ENCODE measurements at places on chromosomes 13 and 19.

DNA sequence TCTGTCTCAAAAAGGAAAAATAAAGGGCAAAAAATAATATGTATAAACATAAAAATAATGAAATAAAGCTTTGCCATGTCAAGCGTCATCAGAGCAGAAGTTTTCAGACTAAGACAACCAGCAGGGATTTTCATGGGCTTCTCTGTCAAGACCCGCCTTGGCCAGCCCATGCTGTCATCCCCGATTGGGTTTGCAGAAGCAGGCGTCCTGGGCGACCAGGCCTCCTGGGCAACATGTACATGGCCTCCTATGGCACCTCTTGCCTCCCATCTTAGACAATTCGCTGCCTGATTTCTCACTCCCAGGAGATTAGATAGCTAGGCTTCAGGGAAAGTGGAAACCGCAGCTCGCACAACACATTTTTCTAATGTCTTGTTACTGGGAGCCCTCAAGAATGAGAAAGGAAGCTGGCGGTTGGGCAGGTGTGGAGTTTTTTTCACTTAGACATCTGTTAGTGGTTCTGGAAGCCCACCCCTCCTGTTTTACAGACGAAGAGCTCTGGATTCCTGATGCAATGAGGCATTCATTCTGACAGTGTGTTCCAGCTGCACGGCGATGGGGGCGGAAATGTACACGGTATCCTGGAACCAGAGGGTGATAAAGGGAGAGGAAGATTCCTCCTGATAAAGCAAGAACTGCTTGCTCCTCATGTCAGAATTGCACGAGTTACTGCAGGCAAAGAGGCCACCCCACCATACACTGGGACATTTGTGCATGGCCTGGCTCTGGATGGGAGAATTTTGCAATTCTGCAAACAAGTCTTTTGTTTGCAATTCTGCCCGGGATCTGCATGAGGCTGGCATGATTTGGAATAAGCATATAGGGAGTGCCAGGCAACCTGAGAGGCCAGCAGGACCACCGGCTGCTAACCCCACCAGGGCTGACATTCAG is 47.4 kb upstream of the KATNAL1 start:
- no peak for DNase-seq

- peak; percentile 75 for DNase-seq
Measured at GRCh38 chr13:20160306-20161274, at the start of gene GJA3. TSS of gene GJA3 (minus strand) at chr13:20161052. CDS start at chr13:20143288, 17,764 bp downstream.

DNA sequence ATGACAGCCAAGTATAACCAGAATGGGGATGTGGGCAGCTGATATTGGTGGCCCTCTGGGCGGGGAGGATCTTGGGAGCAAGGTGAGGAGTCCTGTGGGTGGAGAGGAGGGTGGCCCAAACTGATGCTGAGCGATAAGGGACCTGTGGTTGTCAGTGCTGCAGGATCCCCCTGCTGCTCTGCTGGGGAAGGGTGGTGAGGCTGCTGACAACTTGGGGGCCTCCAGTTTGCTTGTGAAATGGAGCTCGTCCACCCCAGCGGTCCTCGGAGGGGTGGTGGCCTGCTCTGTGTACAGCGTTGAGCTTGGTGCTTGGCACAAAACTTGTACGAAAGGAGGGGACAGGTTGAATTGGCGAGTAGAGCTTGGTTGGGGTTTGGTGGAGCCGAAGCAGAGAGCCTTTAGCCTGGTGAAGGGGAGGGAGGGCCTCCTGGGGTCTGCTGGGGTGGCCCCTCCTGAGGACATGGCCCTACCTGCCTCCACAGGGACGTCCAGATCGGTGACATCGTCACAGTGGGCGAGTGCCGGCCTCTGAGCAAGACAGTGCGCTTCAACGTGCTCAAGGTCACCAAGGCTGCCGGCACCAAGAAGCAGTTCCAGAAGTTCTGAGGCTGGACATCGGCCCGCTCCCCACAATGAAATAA is 2.9 kb downstream of the RPS11 start:
- DNase-seq, result peak; percentile 62

GRCh38 chr13:102039264-102039663 is 362.6 kb downstream of the FGF14 start:
- no peak for DNase-seq

GRCh38 chr13:109154546-109154945 is 525.1 kb downstream of the MYO16 start:
- DNase-seq, result no peak

DNA sequence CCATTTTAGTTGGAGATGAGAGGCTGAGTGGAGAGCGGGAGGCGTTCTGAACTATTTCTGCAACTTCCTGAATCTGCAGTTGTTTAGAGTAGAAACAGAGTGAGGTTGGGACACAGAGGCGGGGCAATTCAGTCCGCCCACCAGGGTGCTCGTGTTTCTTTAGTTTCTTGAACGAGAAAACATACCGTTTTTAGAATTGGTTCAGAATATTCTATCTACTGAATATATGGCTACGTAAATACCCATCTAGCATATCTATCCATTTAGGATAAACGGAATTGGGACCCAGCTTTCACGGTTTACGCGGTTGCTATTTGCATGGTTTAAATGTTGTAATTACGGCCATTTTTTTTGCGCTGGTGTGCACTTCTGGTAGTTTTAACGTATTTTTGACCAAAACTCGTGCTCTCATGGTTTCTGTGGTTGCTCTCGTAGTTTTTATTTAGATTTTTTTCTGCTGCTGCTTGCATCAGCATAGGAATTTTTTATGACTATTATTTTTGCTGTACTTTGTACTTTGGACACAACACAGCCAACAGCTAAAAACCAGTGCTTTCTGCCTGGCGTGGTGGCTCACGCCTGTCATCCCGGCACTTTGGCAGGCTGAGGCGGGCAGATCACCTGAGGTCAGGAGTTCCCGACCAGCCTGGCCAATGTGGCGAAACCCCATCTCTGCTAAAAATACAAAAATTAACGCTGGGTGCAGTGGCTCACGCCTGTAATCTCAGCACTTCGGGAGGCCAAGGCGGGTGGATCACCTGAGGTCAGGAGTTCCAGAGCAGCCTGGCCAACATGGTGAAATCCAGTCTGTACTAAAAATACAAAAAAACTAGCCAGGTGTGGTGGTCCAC is 32.7 kb downstream of the TIMM13 start:
- DNase-seq, result no peak

- DNase-seq, result no peak
Measured at GRCh38 chr19:39599116-39599515, 3.2 kb upstream of the LGALS13 start.

DNA sequence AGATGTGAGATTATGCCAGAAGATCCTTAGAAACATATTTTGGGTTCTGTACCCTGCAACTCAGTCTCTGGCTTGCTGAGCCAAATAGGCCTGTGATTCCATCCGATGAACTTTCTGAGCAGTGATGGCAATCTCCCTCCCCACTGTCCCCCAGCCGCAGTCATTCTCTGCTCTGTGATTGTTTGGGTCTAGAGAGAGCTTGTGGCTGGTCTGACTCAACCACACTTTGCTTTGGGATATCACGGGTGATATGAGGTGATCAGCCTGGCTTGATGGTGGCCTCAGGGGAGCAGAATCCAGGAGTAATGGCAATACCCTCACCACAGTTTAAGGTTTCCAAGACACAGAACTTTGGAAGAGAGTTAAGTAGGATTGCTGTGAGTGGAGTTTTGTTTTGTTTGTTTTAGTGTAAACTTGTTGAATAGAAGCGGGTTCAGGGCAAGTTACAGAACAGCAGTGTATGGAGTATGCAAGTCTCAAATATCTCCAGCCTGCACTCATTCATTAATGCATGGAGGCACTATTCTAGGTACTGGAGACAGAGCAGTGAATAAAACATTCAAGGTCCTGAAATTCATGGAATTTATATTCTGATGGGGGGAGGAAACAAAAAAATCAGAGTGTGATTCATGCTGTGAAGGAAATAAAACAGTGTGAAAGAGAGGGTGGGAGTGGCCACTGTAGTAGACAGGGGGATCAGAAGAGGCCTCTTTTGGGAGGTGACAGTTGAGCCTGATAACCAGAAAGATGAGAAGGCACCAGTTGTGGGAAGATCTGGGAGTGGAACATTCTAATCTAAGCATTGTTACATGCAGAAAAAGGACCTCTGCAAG is 5.3 kb downstream of the SAMD4B start:
- no peak for DNase-seq

DNA sequence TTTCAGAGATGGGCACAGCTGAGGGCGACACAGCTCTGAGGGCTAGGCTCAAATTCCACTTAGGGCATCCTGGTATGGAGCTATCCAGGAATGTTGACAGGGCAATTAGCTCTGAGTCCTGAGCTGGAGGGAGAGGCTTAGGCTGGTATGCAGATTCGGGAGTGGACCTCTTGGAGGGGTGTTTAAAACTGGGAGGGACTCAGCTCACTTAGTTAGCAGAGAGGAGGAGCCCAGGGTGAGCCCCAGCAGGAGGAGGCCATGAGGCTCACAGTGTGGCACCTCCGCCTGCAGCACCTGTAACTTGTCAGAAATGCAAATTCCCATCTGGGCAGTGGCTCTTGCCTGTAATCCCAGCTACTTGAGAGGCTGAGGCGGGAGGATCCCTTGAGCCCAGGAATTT is 10.2 kb upstream of the NOP53 start:
- no peak for DNase-seq

DNA sequence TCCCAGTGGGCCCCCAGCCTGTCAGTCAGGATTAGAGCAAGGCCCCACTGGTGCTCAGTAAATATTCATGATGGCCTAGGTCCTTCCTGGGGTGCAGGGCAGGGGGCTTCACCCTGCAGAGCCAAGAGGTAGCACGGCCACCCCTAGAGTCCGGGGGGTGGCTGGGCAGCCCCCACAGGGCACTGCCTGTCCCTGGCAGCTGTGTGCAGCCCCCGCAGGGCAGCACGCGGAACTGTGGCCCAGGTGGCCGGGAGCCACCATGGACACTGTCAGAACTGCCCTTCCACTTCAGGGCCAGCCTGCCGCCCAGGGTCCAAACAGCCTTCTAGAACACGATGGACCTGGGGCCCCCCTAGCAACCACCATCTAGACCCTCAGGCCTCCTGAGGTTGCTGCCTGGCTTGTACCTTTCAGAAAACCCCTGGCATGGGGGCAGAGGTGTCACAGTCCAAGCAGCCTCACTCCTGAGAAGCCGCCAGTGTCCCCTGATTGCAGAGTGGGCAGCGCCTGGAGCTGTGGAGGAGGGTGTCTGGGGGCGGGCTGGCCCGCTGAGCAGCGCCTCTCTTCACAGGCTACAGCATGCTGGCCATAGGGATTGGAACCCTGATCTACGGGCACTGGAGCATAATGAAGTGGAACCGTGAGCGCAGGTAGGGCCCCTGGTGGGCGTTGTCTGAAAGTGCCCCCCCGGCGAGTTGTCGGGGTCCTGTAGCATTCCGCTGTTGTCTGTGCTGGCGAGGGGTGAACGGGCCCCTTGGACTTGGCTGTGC is 2.9 kb upstream of the YJEFN3 start:
- no peak for DNase-seq

- no peak for DNase-seq
Measured at GRCh38 chr13:89628567-89628966, 1718.9 kb upstream of the MIR17HG start.

GRCh38 chr19:15641901-15642491 is 1.3 kb downstream of the CYP4F3 start:
- no peak for DNase-seq

DNA sequence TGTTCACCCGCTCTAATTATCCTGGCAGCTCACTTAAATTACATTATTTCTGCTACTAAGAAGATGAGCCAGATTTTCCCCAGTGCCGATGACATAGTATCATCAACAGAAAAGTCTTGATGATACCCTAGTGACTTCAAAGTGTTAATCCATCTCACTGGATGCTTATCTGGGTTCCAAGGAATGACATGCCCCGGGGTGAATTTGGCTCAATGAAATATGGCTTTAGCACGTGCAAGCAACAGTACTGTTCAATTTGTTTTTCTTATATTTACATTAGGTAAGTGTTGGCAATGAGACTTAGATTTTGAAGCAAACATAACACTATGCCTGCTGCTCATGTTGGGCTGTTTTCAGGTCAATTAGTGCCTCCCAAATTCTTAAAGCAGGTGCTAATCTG is 548.2 kb upstream of the SLITRK1 start:
- DNase-seq, result no peak

- DNase-seq, result no peak
Measured at GRCh38 chr19:51251468-51251820, 564 bp downstream of the SIGLECL1 start.

- no peak for DNase-seq
Measured at GRCh38 chr19:18879579-18880373, 16.2 kb downstream of the CERS1 start.

DNA sequence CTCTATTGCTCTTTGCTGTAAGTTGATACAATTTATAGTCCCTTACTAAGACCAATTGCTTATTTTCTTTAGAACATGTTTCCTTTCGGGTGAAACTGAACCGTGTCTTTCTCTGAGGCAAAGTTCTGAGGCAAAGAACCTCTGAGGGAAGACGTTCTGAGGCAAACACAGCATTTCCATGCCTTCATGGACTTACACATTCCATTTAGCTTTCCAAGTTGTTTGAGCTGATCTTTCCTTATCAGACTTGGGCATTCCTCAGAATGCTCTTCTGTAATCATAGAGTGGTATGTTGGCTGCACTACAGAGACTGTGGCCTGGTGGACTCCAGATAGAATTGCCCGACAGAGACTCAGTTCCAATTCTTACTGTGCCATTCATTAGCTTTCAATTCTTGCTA is 579.1 kb downstream of the KCTD12 start:
- DNase-seq, result no peak

DNA sequence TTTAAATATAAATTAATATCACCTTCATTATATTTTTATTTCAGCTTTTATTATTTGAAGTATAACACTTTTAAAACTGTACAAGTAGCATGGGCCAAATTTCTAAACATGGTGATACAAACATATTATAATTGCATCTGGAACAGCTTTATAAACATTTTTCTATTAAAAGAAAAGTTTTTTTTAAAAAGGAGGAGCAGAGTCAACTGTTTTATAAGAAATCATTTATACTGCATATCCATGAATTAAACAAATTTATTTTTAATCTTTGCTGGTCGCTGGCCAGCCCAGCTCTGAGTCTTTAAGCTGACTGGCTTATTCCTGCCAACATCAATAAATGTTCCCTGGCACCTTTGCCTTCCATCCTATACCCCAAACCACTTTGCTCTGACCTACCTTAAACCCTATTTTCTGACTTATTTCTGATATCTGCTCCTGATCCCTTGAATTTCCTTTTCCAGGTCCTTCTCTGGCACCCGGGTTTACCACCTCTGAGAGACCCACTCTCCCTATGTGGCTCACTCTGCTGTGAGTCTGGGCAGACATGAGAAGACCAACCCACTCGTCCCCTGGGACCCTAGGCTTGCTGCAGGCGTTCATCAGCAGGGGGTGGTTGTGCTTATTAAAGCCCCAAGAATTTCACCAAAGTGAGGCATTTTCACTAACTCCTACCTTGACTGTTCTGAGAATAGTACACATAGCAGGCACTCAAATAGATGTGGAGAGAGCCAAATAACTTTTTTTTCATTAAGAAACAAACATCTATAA is 220.3 kb downstream of the KLF12 start:
- no peak for DNase-seq

DNA sequence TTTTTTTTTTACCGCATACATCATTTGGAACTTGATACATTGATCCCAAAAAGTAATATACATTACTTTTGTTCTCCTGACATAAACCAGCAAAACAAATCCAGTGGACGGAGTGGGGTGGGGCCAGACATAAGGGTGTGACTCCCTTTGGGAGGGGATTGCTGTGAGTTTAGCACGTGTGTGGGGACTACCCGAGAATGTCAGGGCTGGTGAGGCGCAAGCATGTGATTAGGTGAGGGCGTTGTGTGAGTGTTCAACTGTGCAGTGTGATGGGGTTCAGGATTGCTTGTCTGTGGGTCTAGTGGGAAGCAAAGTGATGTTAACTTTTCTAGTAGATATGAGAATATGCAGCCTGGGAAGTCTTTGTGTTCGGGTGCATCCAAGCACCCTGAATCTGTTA is 468.0 kb downstream of the TSHZ3 start:
- DNase-seq, result no peak

Measured in activated T-cell treated with anti-CD3 and anti-CD28 coated beads, Interleukin-2, amount 50 U/mL, for 24 hours (primary cell).